ENCODE measurements at places on chromosomes 4 and X.

DNA sequence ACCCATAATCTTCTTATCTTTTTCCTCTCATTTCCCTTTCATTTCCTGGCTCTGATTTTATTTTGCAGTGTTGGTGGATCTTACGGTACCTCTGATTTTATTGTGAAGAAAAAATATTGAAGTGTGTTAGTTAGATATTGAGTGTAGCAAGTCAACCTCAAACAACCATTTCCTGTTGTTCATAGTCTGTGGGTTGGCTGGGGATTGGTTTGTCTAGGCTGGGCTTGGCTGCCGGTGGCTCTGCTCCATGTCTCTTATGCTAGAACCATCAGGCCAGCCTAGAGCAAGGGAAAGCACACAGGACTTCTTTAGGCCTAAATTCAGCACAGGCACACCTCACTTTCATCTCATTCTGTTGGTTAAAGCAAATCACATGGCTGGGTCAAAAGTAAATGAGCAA is 383.1 kb upstream of the LCORL start:
- DNase-seq = no peak

- DNase-seq = no peak
Observed at GRCh38 chr4:140242357-140243277, 88.6 kb upstream of the MAML3 start.

GRCh38 chr4:106530821-106531220 is 162.2 kb upstream of the GIMD1 start:
- no peak for DNase-seq

DNA sequence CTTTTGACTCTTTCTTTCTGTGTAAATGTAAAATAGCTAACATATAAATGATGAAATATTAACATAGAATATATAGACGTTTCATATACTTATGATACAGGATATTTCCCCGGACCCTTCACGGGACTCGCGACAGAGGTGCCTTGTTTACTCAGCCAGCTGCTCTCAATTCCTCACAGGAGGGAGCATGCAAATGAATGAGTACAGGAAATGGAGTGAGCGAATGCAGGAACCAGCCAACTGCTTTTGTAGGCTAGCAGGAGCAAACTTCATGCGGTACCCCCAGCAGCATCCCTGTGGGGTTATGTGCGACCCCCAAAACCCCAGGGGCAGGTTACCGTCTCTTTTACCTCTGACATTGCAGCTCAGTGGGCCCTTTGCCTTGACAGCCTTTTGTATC is 110.3 kb upstream of the PDHA2 start:
- DNase-seq = no peak

- DNase-seq = no peak
Observed at GRCh38 chrX:142938793-142939192, 86.9 kb upstream of the SPANXN4 start.

Data from ascending aorta (tissue), 2 donors.